ENCODE measurements at places on chromosomes 7 and 10. TPM values are rescaled to one million over a fixed set of nuclear protein-coding genes. Genes with fewer than 3 reads are reported as not detected.
A peak's percentile ranks its signal among the peaks of the same experiment; 100 is the strongest.

The HABP2 gene
- not detected for total RNA-seq

DNA sequence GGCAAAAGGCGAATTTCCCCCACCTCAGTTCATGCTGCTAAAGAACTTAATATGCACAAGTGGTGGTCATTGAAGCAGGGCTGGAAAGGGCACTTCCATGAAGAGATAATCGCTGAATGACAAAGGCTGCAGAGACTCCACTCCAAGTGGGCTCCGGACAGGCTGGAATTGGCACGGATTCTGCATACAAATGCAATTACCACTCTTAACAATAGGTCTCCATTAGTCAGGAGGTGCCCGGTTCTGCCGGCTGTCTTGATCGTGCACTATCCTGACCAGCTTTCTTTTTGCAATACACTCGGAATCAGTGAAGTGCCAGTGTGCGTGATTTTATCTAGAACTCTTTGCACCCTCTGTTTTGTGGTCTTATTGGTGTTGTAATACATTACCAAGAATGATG is 49.7 kb downstream of the INSYN2A start:
- no peak overlapping the region for H3K27ac ChIP-seq
- H3K27me3 ChIP-seq: peaks cover 7% of the 10 kb centered on the region
- no peak for DNase-seq

DNA sequence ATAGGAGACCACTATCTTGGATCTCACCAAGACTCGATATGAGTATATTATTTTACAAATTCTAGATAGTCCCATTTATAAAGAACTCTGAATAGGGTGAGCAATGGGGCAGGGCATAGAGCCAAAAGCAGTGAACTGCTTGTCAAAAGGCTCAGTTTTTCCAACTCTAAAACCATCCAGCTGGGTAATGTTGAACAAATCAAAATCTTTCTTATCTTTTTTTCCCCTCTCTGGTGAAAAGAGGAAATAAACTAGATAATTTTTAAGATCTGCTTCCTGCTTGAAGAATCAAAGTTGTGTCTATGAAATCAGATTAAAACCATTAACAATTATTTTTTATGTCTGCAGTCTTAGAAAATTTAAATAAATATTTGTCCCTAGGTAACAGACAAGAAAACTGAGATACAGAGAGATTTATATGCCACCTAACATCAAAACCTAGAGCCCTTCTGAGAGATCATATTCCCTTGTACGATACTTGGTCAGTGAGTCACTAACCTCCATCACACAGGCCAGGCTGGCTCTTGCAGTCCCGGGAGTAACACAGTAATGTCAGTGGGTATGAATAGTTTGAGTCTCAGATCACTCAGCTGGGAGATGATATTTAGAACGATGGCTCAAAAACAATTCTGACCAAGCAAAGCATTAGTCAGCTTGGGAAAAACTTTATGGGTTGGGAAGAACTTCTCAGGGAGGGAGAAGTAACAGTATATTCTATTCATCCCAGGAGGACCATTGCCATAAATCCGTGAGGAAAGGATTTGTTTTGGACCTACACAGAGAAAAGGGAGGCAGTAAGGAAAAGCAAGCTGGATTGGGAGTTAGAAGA is 178.8 kb downstream of the REEP3 start:
- H3K4me1 ChIP-seq: peaks cover 29% of the 10 kb centered on the region
- H3K27ac ChIP-seq: no peak overlapping the region
- H3K27me3 ChIP-seq: peaks cover 11% of the 10 kb centered on the region
- peak; percentile 49 for DNase-seq

DNA sequence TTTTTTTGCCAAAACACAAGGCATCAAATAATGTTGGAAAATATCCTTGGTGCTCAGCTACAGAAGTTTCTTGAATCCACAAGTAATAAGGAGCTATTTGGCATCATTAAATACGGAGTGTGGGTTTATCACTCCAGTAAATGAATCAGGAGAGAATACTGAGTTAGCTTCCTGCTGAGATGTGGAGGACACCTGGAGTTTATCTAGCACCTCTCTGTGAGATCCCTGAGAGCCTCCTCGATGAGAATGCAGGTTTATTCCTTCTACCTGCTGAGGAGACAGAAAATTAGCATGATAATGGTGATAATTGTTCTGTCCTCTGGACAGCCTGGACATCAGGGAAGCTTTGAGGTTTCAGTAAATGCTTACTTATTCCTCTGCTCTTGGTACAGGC is 40.5 kb downstream of the NRG3 start:
- H3K4me1 ChIP-seq: no peaks in the 10 kb centered on the region
- no peak overlapping the region for H3K4me3 ChIP-seq
- no peak for DNase-seq
- no peaks in the 10 kb centered on the region for H3K27me3 ChIP-seq

DNA sequence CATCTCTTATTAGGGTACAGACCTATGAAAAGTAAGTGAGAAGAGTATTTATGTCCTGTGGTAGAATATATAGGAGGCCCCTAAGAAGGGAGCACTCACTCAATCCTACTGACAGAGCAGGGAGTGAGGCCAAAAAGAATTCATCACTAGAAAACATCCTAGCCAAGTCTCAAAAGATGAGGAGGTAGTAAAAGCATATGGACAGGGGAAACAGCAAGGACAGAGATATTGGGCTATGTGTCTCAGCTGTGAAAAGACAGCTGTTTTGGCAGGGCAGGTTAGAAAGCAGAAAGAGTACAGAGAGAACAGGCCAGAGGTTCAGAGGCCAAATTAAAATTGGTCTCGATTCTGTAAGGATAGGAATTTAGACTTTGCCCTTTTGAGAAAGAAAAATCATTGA is 548.3 kb upstream of the ANKRD30A start:
- DNase-seq: no peak
- H3K4me3 ChIP-seq: no peak overlapping the region
- peaks cover 2% of the 10 kb centered on the region for H3K36me3 ChIP-seq

GRCh38 chr7:107228291-107228690 is 59.5 kb downstream of the HBP1 start:
- no peak overlapping the region for H3K4me3 ChIP-seq
- no peaks in the 10 kb centered on the region for H3K27me3 ChIP-seq
- no peak for DNase-seq
- no peaks in the 10 kb centered on the region for H3K4me1 ChIP-seq
- H3K36me3 ChIP-seq: no peaks in the 10 kb centered on the region
- no peak overlapping the region for H3K27ac ChIP-seq

GRCh38 chr7:1954366-1955004 is 278.3 kb downstream of the MAD1L1 start:
- H3K36me3 ChIP-seq: peaks cover 20% of the 10 kb centered on the region
- no peaks in the 10 kb centered on the region for H3K27me3 ChIP-seq
- H3K4me1 ChIP-seq: peaks cover 14% of the 10 kb centered on the region
- no peak overlapping the region for H3K27ac ChIP-seq
- no peak for DNase-seq
- H3K4me3 ChIP-seq: no peak overlapping the region

GRCh38 chr7:156445997-156446761 is 194.4 kb upstream of the RNF32 start:
- H3K27me3 ChIP-seq: no peaks in the 10 kb centered on the region
- no peaks in the 10 kb centered on the region for H3K36me3 ChIP-seq
- DNase-seq: no peak
- H3K4me3 ChIP-seq: no peak overlapping the region

The GJD4 gene
- not detected for total RNA-seq

The SPAM1 gene
- not detected for total RNA-seq

DNA sequence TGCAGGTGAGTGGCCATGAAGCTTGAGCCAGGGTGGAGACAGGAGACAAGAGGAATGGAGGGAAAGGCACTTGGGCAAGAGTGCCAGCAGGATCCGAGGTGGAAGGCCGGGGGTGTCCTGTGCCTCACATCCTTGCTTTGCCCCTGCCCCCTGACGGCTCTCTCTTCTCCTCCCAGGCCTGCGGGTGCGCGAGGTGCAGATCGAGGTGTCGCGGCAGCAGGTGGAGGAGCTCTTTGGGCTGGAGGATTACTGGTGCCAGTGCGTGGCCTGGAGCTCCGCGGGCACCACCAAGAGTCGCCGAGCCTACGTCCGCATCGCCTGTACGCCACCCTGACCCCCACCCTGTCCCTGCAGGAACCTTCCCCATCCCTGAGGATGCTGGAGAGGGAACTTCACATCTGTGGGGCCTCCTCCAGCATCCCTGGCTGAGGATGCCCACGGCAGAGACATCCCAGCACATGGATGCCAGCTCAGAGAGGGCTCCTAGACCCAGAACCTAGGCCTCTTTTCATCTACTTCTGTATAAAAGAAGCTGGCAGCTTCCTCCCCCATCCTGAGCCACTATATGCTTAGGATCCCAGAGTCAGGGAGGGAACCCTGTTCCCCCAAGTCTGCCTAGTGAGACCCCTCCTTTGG is 34.4 kb upstream of the SLC29A3 start:
- H3K4me3 ChIP-seq: no peak overlapping the region
- DNase-seq: no peak
- H3K27ac ChIP-seq: no peak overlapping the region
- no peaks in the 10 kb centered on the region for H3K4me1 ChIP-seq

The SMKR1 gene
- 4.3 TPM for total RNA-seq

The TSPAN12 gene
- total RNA-seq: not detected

GRCh38 chr10:132408367-132408781 is 11.4 kb downstream of the PWWP2B start:
- no peak for DNase-seq
- H3K27ac ChIP-seq: no peak overlapping the region
- peak overlapping the region; percentile 36 for H3K4me3 ChIP-seq
- peaks cover 8% of the 10 kb centered on the region for H3K4me1 ChIP-seq
- H3K36me3 ChIP-seq: no peaks in the 10 kb centered on the region
- H3K27me3 ChIP-seq: no peaks in the 10 kb centered on the region

DNA sequence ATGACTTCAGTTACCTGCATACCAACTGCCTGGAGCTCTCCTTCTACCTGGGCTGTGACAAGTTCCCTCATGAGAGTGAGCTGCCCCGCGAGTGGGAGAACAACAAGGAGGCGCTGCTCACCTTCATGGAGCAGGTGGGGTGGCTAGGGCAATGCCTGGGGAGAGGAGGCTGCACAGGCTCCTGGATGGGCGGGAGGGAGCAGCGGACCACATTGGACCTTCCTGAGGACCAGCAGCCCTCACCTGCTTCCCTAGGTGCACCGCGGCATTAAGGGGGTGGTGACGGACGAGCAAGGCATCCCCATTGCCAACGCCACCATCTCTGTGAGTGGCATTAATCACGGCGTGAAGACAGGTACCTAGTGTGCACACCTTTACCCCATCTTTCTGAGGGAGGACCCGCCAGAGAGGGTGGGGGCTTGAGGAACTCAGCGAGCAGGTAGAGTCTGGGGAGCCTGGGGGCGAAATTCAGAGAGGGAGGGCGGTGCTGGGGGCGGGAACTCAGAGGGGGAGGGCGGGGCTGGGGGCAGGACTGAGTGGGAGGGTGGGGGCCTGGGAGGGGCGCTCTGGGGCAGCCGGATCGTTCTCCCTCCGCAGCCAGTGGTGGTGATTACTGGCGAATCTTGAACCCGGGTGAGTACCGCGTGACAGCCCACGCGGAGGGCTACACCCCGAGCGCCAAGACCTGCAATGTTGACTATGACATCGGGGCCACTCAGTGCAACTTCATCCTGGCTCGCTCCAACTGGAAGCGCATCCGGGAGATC is 9.0 kb downstream of the AEBP1 start:
- H3K27ac ChIP-seq: no peak overlapping the region
- DNase-seq: no peak
- no peak overlapping the region for H3K4me3 ChIP-seq
- H3K27me3 ChIP-seq: no peaks in the 10 kb centered on the region

The CPA2 gene
- not detected for total RNA-seq

DNA sequence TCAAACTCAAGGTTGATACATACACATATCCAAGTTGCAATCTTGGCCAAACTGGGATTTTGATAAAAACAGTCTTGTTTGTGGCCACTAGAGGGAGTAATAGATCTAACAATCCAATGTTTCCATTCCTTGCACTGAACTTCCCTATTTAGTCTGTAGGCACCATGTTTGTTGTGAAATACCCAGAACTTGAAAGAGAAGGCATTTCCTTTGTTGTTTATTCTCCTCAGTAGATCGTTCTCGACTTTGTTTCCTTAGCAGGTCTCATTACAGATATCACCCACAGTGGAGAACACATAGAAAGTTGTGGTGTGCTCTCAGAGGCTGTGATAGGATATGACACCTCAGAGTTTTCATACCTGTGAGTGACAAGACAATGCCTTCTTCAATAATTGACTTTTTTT is 70.3 kb upstream of the MXI1 start:
- H3K36me3 ChIP-seq: peaks cover 3% of the 10 kb centered on the region
- peaks cover 43% of the 10 kb centered on the region for H3K4me1 ChIP-seq
- no peak for DNase-seq
- H3K4me3 ChIP-seq: peak overlapping the region; percentile 2

DNA sequence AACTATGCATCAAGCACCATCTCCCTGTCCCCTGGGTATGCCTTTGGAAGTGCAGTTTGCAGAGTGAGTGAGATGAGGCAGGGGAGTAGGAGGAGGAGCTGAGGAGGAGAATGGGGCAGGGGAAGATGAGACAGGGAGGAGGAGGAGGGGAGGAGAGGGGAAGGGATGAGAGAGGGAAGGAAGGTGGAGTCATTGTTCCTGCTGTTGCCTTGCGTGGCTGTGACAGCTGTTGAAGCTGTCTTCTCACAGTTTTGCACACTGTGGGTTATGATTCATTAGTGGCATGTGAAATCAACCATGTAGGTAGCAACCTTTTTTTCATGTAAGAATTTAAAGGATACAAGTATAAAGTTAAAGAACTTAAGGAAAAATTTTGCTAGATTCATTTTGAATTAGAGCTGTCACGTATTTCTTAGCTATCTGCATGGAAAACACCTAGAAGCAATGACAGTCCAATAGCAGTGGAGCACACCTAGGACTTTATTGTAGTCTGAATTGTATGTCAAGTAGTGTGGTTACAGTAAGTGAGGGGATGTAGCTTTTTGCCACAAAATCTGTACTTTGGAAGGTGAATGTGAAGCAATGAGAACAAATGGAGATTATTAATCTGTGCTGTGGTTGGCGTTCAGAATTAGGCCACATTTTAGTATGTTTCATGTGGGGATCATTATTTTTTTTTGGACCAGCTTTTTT is 21.7 kb downstream of the CCM2 start:
- peak overlapping the region; percentile 61 for H3K27ac ChIP-seq
- peak; percentile 27 for DNase-seq
- peaks cover 20% of the 10 kb centered on the region for H3K36me3 ChIP-seq
- H3K4me3 ChIP-seq: peak overlapping the region; percentile 38
- no peaks in the 10 kb centered on the region for H3K27me3 ChIP-seq

DNA sequence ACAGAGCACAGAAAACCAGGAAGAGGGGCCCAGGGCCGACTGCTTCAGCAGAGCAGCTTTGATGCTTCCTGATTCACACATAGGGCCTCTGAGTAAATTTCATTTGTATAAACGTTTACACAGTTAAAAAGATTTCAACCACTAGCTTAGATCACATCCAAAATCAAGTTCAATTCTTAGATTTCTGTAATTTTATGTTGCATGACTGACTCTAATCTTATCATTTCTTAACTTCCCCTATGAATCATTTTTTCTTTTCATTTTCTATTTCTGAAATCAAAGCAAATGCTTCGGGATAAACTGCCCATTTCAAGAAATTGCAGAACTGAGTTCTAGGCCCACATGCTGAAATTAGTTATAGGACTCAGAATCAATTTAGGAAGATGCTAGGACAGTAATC is 224.7 kb downstream of the INHBA start:
- DNase-seq: no peak
- H3K36me3 ChIP-seq: no peaks in the 10 kb centered on the region
- no peaks in the 10 kb centered on the region for H3K27me3 ChIP-seq
- no peak overlapping the region for H3K27ac ChIP-seq
- peak overlapping the region; percentile 31 for H3K4me3 ChIP-seq

Measured in activated T-cell treated with anti-CD3 and anti-CD28 coated beads, Interleukin-2, amount 50 U/mL, for 72 hours (primary cell).